Stimulated activated CD8-positive, alpha-beta memory T cell treated with anti-CD3 and anti-CD28 coated beads, Interleukin-15, amount 100 ng/mL, for 4 hours (primary cell): ENCODE measurements at places on chromosomes 1 and 21.
A peak's percentile ranks its signal among the peaks of the same experiment; 100 is the strongest.

- DNase-seq = peak; percentile 32
Measured at GRCh38 chr21:46559291-46559983, 45.4 kb downstream of the S100B start.

DNA sequence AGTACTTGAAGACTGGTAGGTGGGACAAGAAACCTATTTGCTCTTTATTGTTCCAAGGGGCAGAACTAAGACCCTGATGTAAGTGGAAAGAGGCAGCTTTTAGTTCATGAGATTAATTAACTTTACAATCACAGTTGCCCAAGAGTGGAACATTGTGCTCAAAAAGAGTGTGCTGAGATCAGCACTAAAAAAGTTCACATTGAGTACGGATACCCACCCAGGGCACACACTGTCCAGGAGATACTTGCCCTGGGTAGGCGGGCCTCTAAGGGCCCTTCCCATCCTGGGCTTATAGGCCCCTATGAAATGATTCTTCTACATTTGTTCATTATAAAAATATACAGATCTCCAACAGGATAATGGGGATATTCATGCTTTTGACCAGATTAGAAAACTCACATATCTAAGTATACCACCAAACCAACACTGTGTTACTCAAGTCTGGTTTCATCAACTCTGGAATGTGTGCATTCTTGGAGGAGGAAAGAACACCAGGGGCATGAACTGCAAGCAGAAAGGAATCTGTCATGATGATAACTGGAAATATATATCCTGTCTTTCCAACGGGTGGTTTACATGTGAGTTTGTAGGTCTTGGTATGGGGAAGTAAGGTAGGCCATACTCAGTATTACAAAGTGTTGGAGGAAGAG lies 626.2 kb downstream of the SMYD3 start:
- DNase-seq = no peak

DNA sequence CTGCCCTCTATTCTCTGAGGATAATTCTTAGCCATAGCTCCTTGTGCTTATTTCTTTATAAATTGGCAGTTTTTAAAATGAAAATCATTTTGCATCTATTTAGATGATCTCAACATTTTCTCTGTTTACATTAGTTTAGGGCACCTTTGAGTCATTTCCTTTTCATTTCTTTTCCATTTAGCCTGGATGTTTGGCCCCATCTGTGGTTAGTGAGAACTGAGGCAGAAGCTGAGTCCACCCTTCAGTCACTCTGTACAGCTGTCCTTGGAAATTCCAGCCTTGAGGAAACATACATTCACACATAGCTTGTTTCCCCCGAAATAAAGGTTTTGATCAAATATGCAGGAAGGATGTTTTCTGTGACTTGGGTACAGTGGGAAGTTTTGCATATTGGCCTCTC lies 123.7 kb downstream of the NTNG1 start:
- no peak for DNase-seq

- no peak for DNase-seq
Measured at GRCh38 chr1:204321665-204322064, 38.1 kb downstream of the PLEKHA6 start.

DNA sequence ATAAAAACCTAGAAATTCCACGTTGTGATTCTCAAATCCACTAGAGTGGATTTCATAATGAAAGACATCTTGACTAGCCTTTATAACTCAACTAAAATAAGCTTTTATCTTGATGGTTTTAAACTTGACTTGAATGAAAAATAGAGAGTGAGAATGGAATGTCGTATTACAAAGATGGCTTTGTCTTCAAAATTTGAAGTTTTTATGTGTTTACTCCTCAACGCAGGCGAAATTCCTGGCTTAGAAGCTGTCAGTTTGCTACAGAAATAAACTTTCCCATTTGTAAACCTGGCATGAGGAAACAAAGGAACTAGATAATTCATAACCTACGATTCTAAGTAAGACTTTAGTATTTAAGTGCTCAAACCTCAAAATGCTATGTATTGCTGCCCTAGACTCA lies 90.0 kb upstream of the KRTAP19-8 start:
- no peak for DNase-seq

GRCh38 chr1:214451596-214451995 lies 99.8 kb downstream of the PTPN14 start:
- DNase-seq = no peak

DNA sequence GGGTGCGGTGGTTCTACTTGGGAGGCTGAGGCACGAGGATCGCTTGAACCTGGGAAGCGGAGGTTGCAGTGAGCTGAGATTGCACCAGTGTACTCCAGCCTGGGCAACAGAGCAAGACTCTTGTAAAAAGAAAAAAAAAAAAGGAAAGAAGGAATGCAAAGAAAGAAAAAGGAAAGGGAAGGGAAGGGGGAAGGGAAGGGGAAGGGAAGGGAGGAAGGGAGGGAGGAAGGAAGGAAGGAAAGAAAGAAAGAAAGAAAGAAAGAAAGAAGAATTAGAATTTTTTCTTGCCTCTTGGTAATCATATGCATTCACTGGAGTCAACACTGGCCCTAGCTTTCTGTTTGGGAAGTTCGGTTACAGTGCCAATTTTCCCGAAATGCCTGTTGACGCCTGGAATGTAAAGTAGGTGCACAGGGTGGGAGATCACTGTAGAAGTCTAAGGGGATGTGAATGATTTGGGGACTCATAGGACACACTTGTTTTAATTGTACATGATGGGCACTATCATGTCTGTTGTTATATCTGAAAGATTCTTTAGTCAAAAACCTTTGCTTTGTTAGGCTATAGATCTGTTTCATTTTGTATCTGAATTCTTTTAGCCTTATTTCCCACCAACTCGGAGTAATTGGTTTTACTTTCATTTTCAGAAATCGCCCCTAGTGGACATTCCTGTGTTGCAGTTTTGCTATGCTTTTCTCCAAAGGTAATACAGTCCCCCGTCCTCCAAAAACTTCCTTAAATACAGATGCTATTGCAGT lies 59.8 kb upstream of the MORC3 start:
- DNase-seq = no peak

DNA sequence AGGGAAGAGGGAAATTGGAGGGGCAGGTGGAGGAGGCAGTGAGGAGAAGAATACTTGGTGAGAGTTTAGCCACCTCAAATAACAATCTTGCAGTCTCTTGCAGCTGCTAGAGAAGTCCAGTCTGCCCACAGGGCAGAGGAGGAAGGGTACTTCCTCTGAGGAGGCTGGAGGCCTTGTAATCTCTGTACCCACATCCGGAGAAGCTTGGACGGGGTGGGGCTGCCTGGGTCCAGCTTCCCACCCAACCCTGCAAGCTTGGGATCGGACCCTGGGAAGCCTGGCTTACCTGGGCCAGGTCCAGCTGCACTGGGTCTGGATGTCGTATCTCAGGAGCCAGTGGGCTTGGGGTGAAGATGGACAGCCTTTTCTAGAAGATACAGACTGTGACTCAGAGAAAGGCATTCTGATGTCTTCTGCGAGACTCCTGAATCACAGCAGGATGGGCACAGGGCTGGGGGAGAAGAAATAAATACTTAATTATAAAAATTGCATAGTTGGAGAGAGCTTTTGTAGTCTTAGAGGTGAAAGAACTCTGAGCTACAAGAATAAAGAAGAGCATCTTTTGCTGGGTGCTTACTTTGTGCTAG lies 111.8 kb upstream of the JUN start:
- no peak for DNase-seq

- no peak for DNase-seq
Measured at GRCh38 chr1:203744075-203744972, 20.7 kb upstream of the LAX1 start.

DNA sequence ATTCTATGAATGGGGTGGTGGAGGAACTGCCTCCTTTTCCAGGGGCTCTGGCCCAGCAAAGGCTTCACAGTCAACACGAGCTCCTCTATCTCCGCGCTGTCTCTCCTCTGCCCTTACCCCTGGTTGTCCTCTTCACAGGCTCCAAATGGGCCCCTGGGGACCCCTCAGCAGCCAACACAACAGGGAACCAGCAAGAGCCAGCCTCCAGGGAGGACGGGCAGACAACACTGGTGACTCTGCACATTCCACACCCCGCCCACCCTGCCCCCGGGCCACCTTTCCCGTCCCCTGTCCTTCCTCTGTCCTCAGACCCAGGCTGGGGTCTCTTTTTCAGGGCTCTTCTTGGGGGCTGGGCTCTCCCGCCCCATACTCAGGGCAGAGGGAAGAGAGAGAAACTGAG lies 17.5 kb upstream of the ETV3 start:
- DNase-seq = no peak

GRCh38 chr21:37514038-37514667 lies 147.6 kb downstream of the DYRK1A start:
- DNase-seq = no peak

DNA sequence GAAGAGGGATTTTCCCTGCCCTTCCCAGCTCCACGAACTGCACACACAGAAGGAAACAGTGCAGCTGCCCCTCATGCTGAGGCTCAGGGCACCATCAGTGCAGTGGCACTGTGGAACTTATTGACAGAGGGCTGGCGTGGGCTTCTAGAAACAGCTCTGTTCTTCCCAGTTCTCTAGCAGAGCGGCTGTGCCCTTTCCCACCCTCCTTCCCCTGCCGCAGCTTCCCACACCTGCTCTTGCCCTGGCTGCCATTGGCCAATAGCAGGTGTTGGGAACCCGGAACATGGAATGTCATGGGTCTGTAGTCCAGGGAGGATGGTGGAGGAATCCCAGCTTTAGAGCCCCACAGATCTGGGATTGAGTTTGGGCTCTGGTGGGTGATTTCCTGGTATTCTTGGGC lies 343.8 kb downstream of the RPS6KC1 start:
- DNase-seq = no peak

DNA sequence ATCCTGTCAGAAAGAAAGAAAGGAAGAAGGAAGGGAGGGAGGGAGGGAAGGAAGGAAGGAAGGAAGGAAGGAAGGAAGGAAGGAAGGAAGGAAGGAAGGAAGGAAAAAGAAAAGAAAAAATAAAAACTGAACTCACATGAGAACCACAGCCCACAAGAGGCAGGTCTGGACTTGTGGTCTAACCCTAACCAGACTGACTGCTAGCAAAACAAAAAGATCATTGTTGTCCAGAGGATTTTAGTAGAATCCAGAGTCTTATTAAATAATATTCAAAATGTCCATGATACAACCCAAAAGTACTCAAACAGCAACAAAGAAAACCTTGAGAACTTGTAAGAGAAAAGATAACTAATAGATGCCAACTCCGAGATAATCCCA lies 4.7 kb upstream of the ITGB2 start:
- DNase-seq = no peak

DNA sequence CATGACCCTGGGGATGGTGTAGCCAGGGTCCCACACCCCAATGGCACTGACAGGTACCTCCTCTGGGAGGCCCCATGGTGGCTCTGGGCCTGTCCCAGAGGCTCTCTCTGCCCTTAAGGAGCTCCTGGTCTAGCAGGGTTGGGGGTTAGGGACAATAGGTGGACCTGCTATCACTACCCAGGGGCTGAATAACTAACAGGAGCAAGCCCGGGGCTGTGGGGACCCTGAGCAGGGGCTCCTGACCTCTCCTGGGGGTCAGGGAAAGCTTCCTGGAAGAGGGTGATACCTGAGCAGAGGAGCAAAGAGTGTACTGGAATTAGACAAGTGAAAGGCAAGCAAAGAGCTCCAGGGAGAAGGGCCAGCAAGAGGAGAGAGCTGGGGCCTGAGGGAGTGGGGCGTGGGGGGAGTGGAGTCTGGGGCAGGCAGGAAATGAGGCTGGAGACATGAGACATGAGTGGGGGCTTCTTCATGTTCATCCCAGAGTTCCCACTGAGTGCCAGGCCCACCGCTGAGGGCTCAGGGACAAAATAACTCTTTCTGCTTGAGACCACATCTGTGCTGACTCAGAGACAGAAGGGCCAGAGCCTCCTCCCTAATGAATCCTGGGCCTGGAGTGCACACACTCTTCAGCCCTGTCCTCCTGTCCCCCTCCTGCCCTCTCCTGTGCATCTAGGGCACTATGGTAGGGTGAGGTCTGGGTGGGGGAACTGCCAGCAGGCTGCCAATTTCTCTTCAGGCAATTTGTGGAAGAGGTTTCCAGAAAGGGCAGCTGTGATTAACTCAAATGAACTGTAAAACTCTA lies 517.6 kb downstream of the PTPRU start:
- DNase-seq = no peak

DNA sequence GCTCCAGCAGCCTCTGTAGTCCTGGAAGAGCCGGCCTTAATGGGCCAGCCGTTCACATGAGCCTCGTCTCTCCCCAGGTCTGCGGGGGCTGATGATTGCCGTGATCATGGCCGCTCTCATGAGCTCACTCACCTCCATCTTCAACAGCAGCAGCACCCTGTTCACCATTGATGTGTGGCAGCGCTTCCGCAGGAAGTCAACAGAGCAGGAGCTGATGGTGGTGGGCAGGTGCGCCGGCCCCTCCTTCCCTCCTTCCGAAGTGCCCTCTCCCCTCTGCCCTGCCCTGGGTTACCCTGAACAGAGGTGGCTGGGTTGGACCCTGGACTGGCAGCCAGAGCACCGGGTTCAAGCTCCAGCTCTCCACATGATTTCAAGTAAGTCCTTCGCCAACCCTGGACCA lies 13.1 kb downstream of the SLC5A9 start:
- DNase-seq = no peak

DNA sequence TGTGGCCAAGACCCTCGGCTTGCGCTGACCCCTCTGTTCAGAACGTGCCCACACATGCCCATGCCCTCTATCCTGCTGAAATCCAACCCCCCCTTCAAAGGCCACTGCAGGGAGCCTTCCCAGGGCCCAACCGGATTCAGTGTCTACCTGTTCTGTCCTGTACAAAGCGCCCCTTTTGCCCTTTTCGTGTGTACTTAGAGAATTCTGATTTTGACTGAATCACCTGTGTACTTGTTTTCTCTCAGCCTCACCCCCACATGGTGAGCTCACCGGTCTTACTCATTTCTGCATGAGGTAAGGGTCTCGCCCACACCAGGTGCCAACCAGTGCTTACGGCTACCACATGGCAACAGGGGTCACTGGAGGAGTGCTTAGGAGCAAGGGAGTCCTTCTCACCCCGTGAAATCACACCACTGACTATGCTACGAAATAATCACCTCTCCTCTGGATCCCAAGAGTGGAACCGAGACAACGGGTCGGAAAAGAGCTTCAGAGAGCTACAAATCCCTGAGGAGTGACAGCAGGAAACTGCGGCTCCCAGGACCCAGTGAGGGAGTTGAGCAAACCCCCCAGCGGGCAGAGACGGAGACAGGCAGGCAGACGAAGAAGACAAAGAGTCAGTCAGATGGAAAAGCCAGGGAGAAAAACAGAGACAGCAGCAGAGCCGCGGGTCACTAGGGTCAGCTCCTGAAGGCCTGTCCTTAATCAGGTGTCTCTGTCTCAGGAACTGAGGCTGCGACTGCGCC lies 2.1 kb upstream of the S100A2 start:
- no peak for DNase-seq

DNA sequence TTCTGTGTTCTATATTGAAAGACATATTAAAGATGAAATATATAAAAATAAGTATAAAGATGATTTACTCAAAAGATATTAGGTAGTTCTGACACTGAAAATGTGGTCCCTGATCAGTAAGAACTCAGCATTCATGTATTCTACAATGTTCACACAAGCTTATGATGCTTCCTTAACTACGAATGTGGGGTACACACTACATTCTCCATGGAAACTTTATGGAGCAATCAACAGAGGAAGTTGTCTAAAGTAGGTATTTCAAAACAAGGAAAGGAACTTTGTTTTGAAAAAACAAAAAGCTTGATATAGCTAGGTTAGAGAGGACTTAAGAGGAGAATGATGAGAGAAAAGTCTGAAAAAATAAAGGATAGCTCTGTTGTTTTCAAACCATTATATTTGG lies 119.7 kb upstream of the RGS18 start:
- no peak for DNase-seq
